Diencephalon (tissue), 1 donor: ENCODE measurements at places on chromosomes 7 and 10. TPM values are rescaled to one million over a fixed set of nuclear protein-coding genes. Genes with fewer than 3 reads are reported as not detected.

Gene GATA3
- 0.69 TPM for total RNA-seq

Gene HOXA9
- not detected for total RNA-seq

Gene ADRA2A
- 6.0 TPM for total RNA-seq

Gene TEX47
- not detected for total RNA-seq

Gene UPK3BL2
- 2.8 TPM for total RNA-seq

Gene STEAP1
- 1.2 TPM for total RNA-seq

Gene SVOPL
- total RNA-seq = 3.0 TPM

Gene OR13A1
- total RNA-seq = not detected

Gene CHCHD3
- 66.0 TPM for total RNA-seq

Gene ACTL6B
- 90.4 TPM for total RNA-seq

Gene MINDY3
- 110 TPM for total RNA-seq

Gene ICA1
- 64.4 TPM for total RNA-seq

Gene SLC26A5
- 0.46 TPM for total RNA-seq

Gene LRRN3
- total RNA-seq = 140 TPM

Gene COMMD3
- 36.0 TPM for total RNA-seq

Gene MACROH2A2
- total RNA-seq = 45.7 TPM

Gene ADCK2
- 49.4 TPM for total RNA-seq

Gene CCZ1B
- 146 TPM for total RNA-seq

Gene VGF
- total RNA-seq = 33.2 TPM

Gene GLI3
- 5.1 TPM for total RNA-seq
